ENCODE measurements at places on chromosomes 13 and 19. TPM values are rescaled to one million over a fixed set of nuclear protein-coding genes. Genes with fewer than 3 reads are reported as not detected.

- peak; percentile 60 for DNase-seq
These were observed 722 bp upstream of the ICAM1 start for GRCh38 chr19:10270180-10270615.

DNA sequence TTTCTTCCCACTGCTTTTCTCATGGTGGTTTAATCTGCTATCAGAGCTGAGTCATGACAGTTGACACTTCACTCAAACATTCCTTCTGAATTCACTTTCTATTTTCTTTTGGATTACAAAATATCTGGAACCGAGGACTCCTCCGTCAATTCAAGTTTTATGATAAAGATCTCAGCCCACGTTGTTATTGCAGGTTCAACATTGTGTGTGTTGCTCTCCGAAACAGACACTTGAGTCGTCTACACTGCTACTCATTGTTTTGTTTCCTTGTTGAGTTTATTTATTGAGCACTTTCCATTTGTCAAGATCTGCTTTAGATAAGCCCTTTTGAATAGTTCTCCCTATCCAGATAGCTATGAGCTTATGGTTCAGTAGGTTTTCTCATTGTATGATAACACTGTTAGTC lies 636.1 kb upstream of the GPC6 start:
- DNase-seq: no peak

GRCh38 chr13:21541980-21542379 lies 62.0 kb downstream of the MICU2 start:
- no peak for DNase-seq

DNA sequence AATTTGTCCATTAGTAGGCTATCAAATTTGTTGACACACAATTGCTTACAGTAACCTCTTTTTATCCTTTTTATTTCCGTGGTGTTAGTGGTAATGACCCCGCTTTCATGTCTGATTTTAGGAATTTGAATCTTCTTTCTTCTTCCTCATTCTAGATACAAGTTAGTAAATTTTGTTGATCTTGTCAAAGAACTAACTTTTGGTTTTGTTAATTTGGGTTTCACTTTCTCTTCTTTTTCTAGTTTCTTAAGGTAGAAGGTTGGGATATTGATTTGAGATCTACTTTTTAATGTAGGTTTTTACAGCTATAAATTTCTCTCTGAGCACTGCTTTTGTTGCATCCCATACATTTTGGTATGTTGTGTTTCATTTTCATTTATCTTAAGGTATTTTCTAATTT lies 53.3 kb upstream of the SLC7A1 start:
- no peak for DNase-seq

DNA sequence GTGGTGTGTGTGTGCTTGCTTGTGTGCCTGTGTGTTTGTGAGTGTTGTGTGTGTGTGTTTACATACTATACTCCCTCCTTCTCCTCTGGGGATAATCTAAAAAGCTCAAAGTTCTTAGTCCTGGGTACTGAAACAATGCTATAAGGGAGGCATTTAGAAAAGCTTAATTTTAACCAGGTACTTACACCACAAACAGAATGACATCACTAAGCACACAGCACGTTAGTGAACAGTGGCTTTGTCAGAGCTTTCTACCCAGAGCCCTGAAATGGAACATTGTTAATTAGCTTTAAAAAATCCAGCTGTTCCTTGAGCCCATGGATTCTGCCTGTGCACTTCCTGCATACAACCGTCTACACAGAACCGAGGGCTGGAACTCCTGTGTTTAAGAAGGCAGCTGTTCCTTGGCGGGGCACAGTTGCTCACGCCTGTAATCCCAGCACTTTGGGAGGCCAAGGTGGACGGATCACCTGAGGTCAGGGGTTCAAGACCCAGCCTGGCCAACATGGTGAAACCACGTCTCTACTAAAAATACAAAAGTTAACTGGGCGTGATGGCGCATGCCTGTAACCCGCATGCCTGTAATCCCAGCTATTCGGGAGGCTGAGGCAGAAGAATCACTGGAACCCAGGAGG lies 69.6 kb upstream of the RNF113B start:
- no peak for DNase-seq

DNA sequence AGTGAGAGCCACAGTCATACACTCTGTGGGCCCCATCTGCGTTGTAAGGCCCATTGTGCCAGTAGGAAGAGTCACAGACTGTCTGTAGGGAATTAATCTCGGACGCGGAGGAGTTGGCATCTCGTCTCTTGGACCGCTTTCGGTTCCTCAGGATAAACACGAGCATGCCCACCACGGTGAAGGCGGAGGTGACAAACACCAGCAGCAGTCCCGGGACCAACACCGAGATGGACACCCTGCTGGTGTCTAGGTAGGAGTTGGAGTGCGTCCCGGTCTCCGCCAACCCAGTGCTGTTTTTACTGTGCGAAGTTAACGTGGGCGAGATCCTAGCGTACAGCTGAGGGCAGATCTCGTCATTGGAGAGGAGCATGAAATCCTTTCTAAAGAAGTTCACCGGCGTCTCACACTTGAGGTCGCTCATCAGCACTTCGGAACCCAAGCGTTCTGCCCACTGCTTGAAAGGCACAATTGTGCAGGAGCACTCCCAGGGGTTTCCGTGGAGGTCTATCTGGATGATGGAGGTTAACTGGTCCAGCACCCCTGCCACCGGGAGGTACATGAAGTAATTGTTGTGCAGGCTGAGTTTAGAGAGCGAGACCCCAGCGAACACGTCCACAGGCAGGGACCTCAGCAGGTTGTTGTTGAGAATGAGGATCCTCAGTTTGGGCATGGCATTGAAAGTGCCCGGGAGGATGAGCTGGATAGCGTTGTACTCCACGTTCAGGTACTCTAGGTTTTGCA lies 2.7 kb downstream of the SLITRK1 start:
- no peak for DNase-seq

DNA sequence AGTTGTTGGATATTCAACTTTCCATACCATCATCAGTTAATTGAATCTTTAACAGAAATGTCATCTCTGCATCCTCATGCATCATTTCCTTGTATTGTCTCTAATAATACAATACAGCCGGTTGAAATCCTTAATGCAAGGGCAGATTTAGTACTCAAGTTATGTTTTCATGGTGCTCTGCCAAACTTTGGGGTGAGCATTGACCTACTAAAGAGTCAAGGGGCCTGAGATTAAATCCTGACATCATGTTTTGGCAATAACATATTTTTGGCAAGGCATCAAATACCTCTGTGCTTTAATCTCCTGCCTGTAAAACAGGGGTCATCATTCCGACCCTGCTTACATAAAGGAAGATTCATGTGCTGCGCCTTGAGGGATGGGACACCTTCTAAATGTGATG lies 42.7 kb upstream of the ABCC4 start:
- no peak for DNase-seq

DNA sequence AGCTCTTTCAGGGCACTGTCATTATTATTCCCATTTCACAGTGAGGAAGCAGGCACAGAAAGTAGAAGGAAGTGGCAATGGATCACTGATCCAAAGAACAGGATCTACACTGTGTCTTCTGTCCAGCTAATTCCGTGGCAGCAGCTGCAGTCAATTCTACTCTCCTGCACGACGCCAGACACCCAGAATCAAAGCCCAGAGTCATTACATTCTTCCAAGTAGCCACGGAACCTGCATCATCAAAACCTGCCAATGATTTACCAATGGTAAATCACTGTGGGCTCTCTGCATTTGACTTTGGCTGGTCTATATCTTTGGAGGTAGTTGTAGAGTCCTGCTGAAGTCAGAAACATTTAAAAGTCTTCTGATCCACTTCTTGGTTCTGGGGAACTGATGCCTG lies 767.7 kb downstream of the LIG4 start:
- no peak for DNase-seq

DNA sequence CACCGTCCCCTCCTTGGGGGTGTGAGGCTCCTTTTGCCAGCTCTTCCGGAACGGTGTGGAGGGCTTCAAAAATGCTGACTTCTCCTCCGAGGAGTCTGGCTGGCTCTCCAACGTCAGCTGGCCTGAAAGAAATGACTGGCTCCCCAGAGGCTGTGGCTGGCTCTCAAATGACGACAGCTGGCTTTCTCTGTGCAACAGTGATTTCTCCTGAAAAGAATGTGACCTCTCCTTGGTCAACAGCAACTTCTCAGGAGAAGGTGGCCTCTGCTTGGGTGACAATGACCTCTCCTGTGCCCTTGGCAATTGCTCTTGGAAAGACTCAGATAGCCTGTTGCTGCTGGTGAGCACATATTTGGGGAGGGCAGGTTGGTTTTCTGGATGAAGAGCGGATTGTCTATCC lies 29.2 kb downstream of the ONECUT3 start:
- DNase-seq: no peak

GRCh38 chr13:66830940-66831716 lies 399.0 kb downstream of the PCDH9 start:
- no peak for DNase-seq

GRCh38 chr19:15265214-15265849 lies 33.1 kb upstream of the EPHX3 start:
- no peak for DNase-seq

DNA sequence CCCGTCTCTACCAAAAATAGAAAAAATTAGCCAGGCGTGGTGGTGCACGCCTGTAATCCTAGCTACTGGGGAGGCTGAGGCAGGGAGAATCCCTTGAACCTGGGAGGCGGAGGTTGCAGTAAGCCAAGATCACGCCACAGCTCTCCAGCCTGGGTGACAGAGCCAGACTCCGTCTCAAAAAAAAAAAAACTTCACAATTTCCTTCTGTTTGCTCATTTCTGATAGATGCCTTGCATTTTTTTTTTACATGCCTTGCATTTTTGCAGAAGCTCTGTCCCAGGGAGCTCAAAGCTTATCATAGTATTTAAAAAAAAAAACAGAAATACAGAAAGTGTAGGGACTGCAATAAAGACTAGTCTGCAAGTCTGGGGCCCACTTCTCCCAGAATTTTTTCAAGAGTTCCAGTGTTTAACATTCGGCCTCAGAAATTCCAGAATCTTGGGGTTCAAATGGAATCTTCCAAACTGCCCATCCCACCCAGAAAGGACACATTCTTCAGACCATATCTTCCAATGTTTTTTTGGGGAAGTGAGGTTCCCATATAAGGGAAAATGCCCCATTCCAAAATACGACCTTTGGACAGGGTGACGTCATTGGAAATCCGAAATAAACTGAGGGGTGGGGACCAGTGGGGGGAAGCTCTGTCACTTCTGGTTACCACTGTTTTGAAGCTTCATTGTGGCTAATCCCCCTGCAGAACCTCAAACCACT lies 17.2 kb upstream of the RAB8A start:
- no peak for DNase-seq

DNA sequence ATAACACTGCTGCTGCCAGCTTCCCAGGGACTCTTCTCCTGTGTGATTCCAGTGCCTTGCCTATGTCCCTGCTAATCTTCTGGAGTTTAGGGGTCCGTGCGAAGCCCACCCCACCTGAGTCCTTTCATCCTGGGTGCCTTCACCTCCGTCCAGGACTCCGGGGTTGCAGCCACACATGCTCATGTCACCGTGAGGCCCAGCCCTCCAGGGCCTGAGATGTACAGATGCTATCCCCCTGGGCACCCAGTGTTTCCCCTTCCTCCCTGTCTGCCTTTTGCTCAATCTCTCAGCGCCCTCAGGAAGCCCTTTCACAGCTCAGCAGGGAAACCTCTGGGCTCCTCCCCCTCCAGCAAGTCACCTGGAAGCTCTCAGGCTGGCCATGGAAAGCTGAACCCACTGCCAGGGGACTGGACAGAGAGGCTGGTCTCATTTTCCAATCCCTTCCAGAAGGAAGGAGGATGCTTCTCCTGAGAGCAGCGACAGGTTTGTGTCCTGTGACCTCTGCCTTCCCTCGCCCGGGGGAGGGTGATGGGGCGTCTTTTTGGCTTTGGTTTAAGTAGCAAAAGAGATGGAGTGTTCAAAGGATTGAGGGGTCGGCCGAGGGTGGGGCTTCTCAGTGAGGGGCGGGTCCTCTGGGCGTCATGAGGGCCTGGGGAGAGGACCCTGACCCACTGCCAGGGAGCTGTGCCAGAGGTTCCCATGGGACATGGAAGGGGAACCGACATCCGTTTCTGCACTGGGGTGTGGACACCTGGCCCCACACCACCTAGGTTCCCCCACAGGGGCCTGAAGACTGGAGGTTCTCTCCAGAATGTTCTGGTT lies 30.8 kb upstream of the TFDP1 start:
- DNase-seq: no peak

ZAR1L gene
- not detected for total RNA-seq

MEIOSIN gene
- total RNA-seq: not detected

ZNF101 gene
- 1.3 TPM for total RNA-seq

CD177 gene
- not detected for total RNA-seq

GRK1 gene
- not detected for total RNA-seq

COL4A2 gene
- 1,227 TPM for total RNA-seq

TPTE2 gene
- not detected for total RNA-seq

ZNF813 gene
- total RNA-seq: 1.3 TPM

SLC1A6 gene
- not detected for total RNA-seq

CLN5 gene
- 2.0 TPM for total RNA-seq

SHD gene
- not detected for total RNA-seq

PLVAP gene
- total RNA-seq: 378 TPM

SOX1 gene
- total RNA-seq: not detected

ZNF208 gene
- total RNA-seq: 3.8 TPM

CEACAM20 gene
- total RNA-seq: not detected

PTGER1 gene
- 17.1 TPM for total RNA-seq

LHB gene
- total RNA-seq: not detected

Data from ascending aorta (tissue), 2 donors.